ENCODE measurements at places on chromosomes 4 and X. TPM values are rescaled to one million over a fixed set of nuclear protein-coding genes. Genes with fewer than 3 reads are reported as not detected.

The KLHL13 gene
- 78.6 TPM for polyA plus RNA-seq

The FGF13 gene
- polyA plus RNA-seq = 22.6 TPM

The UGT2B11 gene
- polyA plus RNA-seq = 4.4 TPM

The PRRG3 gene
- polyA plus RNA-seq = 7.2 TPM

The CNKSR2 gene
- 1.5 TPM for polyA plus RNA-seq

The XG gene
- 0.19 TPM for polyA plus RNA-seq

The USP17L15 gene
- polyA plus RNA-seq = not detected

The KLHL4 gene
- 7.1 TPM for polyA plus RNA-seq

The LGI2 gene
- polyA plus RNA-seq = 23.8 TPM

The ADH7 gene
- not detected for polyA plus RNA-seq

The UXT gene
- polyA plus RNA-seq = 117 TPM

The PCSK1N gene
- polyA plus RNA-seq = 22.7 TPM

The PLXNB3 gene
- 1.9 TPM for polyA plus RNA-seq

The HPGDS gene
- polyA plus RNA-seq = 1.7 TPM

The PGAM4 gene
- polyA plus RNA-seq = 0.52 TPM

The GPC4 gene
- 23.5 TPM for polyA plus RNA-seq
